Skin of body (tissue), 3 donors: ENCODE measurements at places on chromosomes 1 and 21. TPM values are rescaled to one million over a fixed set of nuclear protein-coding genes. Genes with fewer than 3 reads are reported as not detected.

PTGFR gene
- total RNA-seq, result 28.6 TPM

NCMAP gene
- 0.49 TPM for total RNA-seq

LCE2A gene
- total RNA-seq, result 1.2 TPM

TPTE gene
- not detected for total RNA-seq

OR1C1 gene
- total RNA-seq, result not detected

TAS1R1 gene
- 0.59 TPM for total RNA-seq

PCP4L1 gene
- 1.8 TPM for total RNA-seq

CCDC181 gene
- total RNA-seq, result 0.30 TPM

THAP3 gene
- total RNA-seq, result 22.1 TPM

GRHL3 gene
- total RNA-seq, result 35.8 TPM

LMOD1 gene
- 7.4 TPM for total RNA-seq

COL18A1 gene
- total RNA-seq, result 60.9 TPM

FHAD1 gene
- total RNA-seq, result 1.4 TPM

MPL gene
- total RNA-seq, result 0.10 TPM

ASH1L gene
- 46.6 TPM for total RNA-seq

RPE65 gene
- 0.10 TPM for total RNA-seq

KCNC4 gene
- 1.5 TPM for total RNA-seq

AMY2A gene
- total RNA-seq, result not detected

EPHA10 gene
- total RNA-seq, result 0.49 TPM

MX2 gene
- 4.5 TPM for total RNA-seq

ARHGEF19 gene
- 18.7 TPM for total RNA-seq

HUNK gene
- 5.5 TPM for total RNA-seq

MNDA gene
- total RNA-seq, result 26.3 TPM

RAB3B gene
- total RNA-seq, result 1.9 TPM

SYNJ1 gene
- 6.6 TPM for total RNA-seq

RBP7 gene
- total RNA-seq, result 11.6 TPM

LCE3D gene
- total RNA-seq, result 1.9 TPM

CGN gene
- total RNA-seq, result 6.0 TPM

PLA2G2A gene
- 4.8 TPM for total RNA-seq

RSPO1 gene
- total RNA-seq, result 10.4 TPM

RGS8 gene
- total RNA-seq, result not detected

GBP2 gene
- total RNA-seq, result 15.4 TPM

ATXN7L2 gene
- total RNA-seq, result 2.6 TPM

C1orf185 gene
- total RNA-seq, result not detected

TGFBR3 gene
- 125 TPM for total RNA-seq

OR10J1 gene
- total RNA-seq, result not detected

PRELP gene
- 5.5 TPM for total RNA-seq

SPATA46 gene
- not detected for total RNA-seq

OR2T11 gene
- total RNA-seq, result not detected

SELP gene
- 1.4 TPM for total RNA-seq

ANGPTL1 gene
- total RNA-seq, result 104 TPM

XCL1 gene
- total RNA-seq, result 0.39 TPM

PTPN14 gene
- 46.9 TPM for total RNA-seq

HLX gene
- 10.9 TPM for total RNA-seq
